K562 (cell line): ENCODE measurements at places on chromosomes 16 and 17. TPM values are rescaled to one million over a fixed set of nuclear protein-coding genes. Genes with fewer than 3 reads are reported as not detected.

- peak; percentile 43 for DNase-seq
Observed at GRCh38 chr16:2204416-2205103, 694 bp upstream of the MLST8 start.

DNA sequence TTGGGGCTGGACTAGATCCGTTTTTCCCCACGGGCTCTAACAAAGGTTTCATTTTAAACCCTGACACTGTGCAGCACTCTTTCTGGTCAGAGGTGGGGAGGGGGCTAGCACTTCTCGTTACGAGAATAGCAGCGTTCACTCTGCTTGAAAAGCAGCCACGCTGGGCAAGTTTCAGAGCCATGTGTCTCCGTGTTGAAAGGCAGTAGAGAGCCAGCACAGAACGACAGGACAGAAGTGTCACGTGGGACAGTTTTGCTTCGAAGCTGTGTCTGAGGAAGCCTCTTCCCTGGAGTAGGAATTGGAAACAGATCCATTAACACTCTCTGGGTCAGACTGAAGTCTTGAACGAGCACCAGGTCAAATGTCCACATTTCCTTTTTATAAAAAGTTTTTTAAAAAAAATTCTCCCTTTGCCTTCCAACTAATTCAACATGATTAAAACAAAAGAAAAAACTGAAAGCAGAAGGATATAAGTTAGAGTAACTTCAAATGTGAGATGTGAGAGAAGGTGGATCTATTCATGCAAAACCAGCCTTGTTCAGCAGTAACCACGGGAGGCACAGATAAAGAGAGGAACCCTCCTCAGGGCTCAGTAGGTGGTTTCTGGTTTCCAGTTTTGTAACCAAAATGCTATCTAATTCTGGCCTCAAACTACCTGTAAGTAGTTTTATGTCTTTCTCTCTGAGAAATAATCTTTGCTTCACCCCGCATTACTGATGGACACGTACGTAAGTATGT, 65.0 kb downstream of the SMG6 start:
- DNase-seq = no peak

DNA sequence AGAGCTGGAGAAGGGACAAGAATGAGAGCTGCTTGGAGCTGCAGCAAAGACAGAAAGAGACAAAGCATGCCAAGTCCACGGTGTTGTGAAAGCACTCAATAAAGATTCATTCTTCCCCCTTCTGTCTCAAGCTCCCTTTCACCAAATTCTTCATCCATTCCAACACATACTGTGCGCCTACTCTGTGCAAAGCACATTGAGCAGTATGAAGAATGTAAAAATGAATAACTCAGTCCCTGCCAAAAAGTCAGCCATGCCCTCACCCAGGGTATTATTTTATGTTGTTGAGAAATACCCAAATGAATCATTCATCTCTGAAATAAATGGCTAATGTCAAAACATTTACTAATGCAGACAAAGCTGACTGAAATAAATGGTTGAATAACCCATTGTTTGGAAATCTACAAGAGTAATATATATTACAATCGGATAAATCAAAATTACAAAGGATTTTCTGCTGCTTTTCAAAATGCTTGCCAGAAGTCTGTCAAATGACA, 282.9 kb upstream of the IRX5 start:
- no peak for DNase-seq

DNA sequence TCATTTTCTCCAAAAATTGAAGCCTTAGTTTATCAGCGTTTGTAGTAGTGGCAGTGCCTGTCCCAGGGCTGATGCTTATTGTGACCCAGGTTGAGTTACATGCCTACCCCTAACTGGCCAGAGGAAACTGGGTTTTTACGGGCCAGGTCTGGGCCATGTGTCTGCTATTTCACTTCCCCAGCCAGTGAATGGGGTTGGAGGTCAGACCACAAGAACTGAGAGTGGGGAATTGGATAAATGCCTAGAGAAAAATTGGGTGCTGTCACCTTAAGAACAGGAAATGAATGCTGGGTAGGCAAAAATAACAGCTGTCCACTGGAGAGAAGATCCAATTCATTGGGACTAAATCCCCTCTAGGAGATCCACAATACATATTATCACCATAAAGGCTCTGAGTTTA, 5.2 kb downstream of the ADPRM start:
- no peak for DNase-seq

- no peak for DNase-seq
Observed at GRCh38 chr17:54324813-54325212, 502.1 kb downstream of the KIF2B start.

The TEN1 gene
- 14.2 and 14.6 TPM in 2 replicates for total RNA-seq

DNA sequence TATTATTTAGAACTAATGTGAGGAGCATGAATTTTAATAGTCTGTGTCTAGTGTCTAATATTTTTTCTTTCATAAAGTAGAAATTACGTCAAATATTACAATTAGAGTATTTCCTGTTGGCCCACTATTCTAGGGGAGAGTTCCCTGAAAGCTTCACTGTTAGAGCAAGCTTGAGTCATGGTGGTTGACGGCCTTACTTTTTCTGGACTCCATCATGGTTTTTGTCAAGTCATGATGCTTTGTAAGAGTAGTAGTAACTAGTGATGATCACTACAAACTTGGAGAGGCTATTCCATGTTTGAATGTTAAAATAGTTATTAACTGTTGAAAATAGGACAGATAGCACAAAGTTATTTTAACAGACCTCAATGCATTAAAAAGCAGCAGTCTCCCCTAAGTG, 1.7 kb downstream of the PSMD11 start:
- DNase-seq = peak; percentile 58

DNA sequence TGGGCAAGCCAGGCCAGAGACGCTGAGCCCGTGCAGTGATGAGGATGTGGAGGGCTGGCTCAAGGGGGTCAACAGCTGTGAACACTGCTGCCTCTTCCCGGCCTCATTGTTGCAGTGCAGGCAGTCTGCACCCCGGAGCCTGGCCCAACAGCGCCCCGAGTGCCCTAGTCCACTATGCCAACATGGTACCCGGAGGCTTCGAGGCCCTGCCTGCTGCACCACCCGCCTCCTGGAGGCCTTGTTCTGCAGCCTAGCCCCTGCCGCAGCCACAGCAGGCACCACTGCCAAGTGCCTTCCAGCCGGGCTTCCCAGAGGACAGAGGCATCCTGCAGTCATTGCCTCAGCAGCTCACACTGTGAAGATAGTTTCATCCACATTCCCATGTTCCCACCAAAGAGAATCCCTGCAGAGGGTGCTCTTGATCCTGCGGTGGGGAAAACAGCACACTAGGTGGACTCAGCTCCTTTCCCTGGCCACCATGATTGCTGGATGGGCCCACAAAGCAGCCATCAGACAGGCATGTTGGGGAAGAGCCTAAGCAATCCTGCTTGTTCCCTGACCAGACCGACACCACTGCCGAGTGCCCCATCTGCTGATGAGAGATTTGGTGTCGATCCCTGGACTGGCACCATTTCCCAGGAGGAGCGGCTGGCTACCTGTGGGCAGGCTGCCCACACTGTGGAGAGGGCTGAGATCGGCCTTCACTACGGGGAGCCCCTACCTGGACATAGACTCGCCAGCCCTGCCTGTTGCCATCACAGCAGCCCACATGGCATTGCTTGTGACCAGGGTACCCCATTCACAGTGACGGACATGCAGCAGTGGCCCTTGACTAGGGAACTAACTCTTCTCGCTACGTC, 44.9 kb downstream of the USP22 start:
- DNase-seq = no peak

The TNFRSF17 gene
- not detected in 2 replicates for total RNA-seq
